ENCODE measurements at places on chromosomes 11 and 22.
A peak's percentile ranks its signal among the peaks of the same experiment; 100 is the strongest.

DNA sequence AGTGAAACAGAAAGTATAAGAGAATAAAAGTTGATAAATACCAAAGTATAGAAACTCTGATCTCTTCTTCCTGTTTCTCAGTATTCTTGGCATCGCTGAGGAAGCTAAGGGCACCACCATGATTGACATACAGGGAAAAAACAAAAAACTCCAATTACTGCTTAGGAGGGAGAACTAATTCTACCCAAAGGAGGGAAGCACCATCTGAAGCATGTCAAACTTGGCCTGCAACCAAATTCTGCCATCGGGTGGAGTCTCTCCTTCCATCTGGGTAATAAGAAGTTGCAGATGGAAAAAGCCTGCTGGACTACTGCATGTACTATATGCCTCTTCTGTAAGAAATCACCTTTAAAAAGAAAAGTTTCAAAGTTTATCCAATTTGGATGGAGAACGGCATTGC lies 30.5 kb upstream of the PPP2R1B start:
- DNase-seq = no peak

DNA sequence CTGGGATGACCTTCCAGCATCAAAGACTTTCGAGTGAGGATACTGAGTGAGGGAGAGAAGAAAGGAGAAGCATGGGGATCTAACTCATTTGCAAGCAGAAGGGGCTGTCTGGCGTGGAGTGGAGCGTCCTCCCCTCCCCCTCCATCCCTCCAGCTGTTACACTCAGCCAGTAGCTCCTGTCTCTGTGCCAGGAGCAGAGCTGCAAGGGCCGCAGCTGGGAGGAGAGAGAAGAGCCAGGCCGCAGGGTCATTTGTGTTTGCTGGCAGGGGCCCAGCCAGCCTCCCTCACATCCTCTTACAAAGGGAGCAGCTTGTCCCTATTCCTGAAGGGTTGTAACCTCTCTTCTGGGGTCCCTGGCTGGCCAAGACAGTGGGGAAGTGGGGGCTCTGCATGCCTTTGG lies 57.9 kb downstream of the NECTIN1 start:
- no peak for DNase-seq

DNA sequence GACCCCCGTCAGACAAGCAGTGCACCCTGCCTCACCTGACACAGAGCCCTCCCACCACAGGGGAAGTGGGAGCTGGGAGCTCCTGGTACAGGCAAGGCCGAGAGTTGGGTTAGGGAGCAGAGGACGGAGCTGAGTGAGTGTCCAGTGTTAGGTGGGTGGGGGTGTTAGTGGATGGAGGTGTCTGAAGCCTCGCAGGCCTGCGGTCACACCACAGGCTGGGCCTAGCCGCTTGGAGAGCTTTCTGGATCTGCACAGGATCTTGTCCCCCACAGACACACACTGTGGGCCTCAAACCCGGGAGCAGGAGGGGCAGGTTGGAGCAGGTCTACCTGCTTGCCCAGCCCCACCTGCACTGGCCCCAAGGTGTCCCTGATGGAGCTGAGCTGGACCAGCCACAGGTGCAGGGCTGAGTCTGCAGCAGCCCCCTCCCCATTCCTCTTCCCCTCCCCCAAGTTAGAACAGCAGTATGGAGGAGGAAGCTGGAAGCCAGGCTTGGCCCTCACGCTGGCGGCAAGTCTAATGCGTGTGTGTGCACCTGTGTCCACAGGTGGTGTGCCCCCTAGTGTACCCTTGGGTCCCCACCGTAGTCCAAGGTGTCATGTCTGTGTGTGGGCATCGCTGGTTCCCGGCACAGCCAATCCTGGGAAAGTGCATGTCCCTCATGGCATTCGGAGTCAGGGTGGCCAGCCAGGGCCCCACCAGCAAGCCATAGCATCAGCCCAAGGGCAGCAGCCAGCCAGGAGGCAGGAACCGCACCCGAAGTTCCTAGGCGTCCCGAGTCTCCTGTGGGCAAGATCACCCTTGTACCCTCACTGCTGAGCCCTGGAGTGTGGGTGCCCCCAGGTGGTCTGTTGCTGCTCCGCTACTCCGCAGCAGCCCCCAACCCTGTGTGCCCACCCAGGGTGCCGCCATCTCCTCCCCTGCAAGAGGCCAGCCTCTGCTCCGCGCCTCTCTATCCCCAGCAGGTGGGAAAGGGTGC lies 2.0 kb upstream of the GATD1 start:
- DNase-seq = no peak

DNA sequence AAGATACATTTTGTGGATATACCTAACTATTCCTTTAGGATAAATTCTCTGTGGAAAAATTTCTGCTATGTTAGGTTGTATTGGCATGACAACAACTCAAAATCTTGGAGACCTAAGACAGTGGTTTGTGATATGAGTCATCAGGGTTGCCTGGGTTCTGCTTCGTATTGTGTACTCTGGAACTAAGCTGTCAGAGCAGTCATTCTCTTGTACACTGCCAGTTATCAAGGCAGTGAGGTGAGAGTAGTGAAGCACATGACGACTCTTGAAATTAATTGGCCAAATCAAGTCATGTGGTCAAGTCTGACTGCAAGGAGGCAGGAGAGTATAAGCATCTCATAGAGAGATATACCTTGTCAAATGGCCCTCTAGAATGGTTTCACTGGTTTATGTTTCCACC lies 104.4 kb downstream of the FANCF start:
- no peak for DNase-seq

GRCh38 chr11:95715777-95716241 lies 73.8 kb downstream of the FAM76B start:
- no peak for DNase-seq

DNA sequence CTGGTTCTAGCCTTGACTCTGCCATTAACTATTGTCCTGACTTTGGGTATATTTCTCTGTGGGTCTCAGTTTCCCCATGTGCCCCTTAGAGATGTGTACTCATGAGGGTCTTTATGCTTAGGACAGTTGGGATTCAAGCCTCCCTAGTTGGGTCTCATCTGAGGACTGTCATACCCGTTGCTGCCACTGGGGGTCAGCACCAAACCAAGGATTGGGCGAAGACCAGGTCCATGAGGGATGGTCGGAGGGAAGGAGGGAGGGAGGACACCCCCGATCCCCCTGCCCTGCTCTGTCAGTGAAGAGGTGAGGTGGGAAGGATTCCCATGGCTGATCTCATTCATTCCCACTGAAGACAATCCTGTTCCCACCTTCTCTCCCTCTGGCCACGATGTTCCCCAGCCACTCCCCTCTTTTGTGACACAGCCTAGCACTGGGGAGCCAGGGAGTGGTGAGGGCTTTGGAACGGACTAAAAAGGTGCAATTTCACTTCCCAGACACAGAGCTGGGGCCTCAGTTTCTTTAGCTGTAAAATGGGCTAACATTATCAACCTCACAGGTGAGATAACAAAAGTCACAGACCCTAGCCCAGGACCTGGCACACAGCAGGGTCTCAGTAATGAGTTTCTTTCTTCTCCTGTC lies 12.4 kb upstream of the KLHL35 start:
- DNase-seq = peak; percentile 50

- no peak for DNase-seq
Measured at GRCh38 chr11:35662061-35662648, 420 bp upstream of the TRIM44 start.

GRCh38 chr11:102118937-102119336 lies 8.7 kb downstream of the YAP1 start:
- DNase-seq = no peak

- no peak for DNase-seq
Measured at GRCh38 chr11:93857413-93858120, 7.1 kb upstream of the VSTM5 start.

DNA sequence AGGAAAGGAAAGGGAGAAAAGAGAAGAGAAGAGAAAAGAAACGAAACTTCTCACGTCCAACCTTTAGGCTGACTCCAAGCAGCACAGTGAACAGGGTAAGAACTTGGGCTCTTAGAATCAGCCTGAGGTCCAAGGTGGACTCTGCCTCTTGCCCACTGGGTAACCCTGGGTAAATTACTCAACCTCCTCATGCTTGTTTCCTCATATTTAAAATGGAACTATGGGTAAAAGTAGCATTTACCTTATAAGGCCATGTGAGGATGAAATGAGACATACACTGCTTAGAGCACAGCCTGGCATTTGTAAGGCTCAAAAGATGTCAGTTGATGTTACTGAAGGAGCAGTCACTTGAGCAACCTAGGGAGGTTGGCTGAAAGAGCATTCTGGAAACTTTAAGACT lies 107.9 kb downstream of the C11orf58 start:
- DNase-seq = no peak

GRCh38 chr11:6654281-6655019 lies 1.2 kb downstream of the DCHS1 start:
- no peak for DNase-seq

DNA sequence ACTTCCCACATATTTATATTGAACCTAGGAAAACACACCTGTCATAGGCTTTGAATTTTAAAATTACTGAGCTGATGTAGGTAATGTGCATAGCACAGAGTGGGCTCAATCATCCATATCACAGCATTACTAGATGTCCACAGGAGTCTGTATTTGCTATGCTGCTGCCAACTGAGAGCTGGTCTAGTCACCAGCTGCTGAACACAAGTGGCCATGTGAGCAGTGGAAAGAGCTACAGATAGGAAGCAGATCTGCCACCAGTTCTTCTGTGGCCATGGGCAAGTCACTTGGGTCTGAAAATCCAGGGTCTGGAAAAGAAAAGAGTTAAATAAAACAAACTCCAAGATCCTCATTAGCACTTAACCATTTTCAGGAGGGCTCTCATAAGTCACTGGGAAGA lies 91.8 kb downstream of the APIP start:
- DNase-seq = no peak

- no peak for DNase-seq
Measured at GRCh38 chr11:206526-207207, 532 bp downstream of the BET1L start.

- DNase-seq = no peak
Measured at GRCh38 chr22:28915969-28916368, 32.6 kb downstream of the ZNRF3 start.

- DNase-seq = peak; percentile 27
Measured at GRCh38 chr11:83611031-83611430, 324.9 kb upstream of the CCDC90B start.

DNA sequence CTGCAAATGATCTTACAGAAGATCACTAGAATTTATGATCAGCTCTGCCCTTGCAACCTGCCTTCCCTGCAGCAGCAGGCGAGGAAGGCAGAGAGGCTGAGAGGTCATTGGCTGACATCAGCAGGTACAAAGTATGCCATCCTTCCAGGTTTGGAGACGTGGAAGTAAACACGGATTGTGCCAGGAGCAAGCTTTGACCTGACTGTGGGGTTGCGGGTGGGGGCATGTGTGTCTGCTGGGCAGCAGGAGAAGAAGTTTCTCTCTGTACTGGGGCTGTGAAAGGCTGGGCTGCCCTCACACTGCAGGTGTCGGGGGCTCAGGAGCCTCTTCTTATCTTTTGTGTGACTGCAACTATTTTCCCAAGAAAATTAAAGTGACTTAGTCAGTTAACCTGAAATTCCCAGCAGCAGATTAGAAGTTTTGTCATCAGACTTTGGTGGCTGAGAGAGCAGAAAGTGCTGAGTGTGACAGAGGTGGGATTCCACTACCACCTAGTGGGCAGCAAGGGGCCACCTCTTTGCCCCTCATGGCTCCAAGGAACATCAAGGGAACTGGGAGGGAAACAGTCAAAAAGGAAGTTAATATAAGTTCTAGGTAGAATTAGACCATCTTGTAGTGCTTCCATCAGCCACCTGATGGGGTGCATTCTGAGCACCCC lies 565.9 kb downstream of the ETS1 start:
- no peak for DNase-seq

- no peak for DNase-seq
Measured at GRCh38 chr11:19739872-19740271, 27.2 kb downstream of the NAV2 start.

GRCh38 chr11:112367461-112367860 lies 106.8 kb upstream of the PLET1 start:
- no peak for DNase-seq

DNA sequence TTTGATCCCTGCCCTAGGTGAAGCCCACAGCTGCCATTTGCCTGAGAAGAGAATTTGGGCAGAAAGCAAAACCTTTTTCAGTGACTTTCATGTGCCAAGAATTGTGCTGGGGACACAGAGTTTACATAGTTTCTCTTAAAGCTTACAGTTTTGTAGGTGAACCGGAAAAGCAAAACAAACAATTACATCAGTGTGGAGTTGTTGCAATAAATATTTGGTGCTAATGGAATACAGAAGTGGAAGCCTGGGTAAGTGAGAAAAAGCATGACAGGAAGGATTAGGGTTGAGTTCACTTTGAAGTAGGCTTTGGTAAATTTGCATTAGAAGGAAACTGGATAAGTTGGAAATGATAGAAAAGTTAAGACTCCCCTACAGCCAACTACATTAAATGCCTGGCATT lies 82.7 kb downstream of the RASSF10 start:
- no peak for DNase-seq

DNA sequence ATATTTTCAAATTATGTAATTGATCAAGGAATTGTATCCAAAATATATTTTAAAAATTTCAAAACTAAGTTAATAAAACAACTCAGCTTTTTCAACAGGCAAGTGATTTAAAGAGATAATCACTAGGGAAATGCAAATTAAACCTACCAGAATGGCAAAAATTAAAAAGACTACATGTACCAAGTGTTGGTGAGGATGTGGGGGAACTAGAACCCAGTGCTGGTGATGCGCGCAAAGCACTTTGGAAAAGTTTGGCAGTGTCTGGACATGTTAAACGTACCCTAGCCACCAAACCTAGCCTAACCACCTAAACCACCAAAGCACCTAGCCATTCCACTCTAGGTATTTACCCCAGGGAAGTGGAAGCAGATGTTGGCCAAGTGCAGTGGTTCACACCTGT lies 22.9 kb downstream of the PACSIN2 start:
- DNase-seq = no peak

DNA sequence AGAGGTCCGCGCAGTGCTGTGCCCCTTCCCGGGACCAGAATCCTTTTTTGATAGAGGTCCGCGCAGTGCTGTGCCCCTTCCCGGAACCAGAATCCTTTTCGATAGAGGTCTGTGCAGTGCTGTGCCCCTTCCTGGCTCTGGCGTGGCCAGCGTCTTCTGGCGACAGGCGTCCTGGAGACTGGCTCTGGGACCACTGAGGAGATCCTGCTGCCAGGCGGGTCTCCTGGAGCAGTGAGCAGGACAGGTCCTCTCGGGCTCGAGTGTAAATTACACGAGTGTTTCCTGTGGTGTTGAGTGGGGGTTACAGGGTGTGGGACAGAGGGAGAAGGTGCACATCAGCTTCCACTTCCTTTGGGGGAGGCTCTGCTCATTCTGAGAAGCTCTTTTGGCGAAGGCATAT lies 98.1 kb downstream of the TBC1D22A start:
- no peak for DNase-seq

DNA sequence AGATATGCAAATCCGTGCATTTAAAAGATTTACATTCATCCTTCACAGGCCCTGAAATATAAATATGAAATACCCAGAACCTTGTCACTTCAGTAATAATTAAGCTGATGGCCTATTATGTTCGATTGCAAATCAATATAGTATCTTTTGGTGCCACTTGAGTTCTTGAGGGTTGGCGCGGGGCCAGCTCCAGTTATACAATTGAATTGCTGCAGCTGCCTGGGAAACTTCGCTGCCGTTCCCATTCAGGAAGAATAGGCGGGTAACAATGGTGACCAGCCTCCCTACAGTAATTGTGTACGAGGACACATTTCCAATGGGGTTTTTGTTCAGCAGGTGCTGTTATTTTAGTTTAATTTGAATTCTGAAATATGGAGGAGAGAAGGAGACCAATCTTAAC lies 451.2 kb downstream of the INSC start:
- peak; percentile 3 for DNase-seq
